Activated CD8-positive, alpha-beta T cell treated with anti-CD3 and anti-CD28 coated beads for 36 hours (primary cell): ENCODE measurements at places on chromosomes 3 and 15. TPM values are rescaled to one million over a fixed set of nuclear protein-coding genes. Genes with fewer than 3 reads are reported as not detected.

ADGRG7 gene
- 24.7 TPM for total RNA-seq

ETV5 gene
- 0.68 TPM for total RNA-seq

GNAT1 gene
- 0.23 TPM for total RNA-seq

EIF5A2 gene
- total RNA-seq: 5.2 TPM

DNA sequence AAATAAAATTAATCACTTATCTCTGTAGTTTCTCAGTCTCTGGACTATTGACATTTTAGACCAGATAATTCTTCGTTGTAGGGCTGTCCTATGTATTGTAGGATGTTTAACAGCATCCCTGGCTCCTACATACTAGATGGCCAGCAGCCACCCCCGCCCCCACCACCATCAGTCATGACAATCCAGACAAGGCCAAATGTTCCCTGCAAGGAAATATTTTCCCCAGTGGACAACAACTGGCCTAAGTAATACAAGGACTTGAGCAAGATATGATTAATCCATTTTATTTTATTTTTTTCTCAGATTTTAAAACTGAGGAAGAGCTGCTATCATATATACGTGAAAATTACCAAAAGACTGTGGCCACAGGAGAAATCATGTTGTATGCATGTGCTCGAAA lies 23.8 kb downstream of the TICRR start:
- no peaks in the 10 kb centered on the region for H3K27me3 ChIP-seq
- DNase-seq: no peak
- H3K4me3 ChIP-seq: no peak overlapping the region
- no peak overlapping the region for H3K27ac ChIP-seq
- H3K36me3 ChIP-seq: peaks cover 53% of the 10 kb centered on the region

- H3K27ac ChIP-seq: no peak overlapping the region
- no peaks in the 10 kb centered on the region for H3K4me1 ChIP-seq
- H3K4me3 ChIP-seq: no peak overlapping the region
- no peaks in the 10 kb centered on the region for H3K36me3 ChIP-seq
- H3K27me3 ChIP-seq: no peaks in the 10 kb centered on the region
Observed at GRCh38 chr3:189458528-189458927, 172.7 kb upstream of the TP63 start.

DNA sequence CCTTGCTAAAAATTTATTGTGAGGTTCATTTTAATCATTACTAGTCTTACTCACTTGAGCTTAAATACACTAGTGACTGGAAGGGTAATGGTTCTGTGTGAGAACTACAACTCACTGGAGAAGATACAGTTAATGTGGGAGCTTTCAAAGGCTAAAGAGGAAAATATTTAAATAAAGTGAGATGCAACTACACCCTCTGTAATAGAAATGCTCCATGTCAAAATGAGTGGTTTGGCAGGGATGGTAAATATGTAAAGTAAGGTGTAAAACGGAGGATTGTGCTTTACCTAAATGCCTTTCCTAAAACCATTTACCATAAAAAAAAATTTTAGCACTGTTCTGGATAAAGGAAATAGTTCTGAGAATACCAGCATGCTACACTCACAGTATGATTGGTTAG lies 15.3 kb downstream of the LRRC57 start:
- no peak for DNase-seq
- H3K4me1 ChIP-seq: no peaks in the 10 kb centered on the region
- no peak overlapping the region for H3K4me3 ChIP-seq
- H3K36me3 ChIP-seq: peaks cover 8% of the 10 kb centered on the region
- no peaks in the 10 kb centered on the region for H3K27me3 ChIP-seq

GRCh38 chr3:197428117-197428801 lies 127.5 kb downstream of the BDH1 start:
- peak overlapping the region; percentile 85 for H3K27ac ChIP-seq
- no peaks in the 10 kb centered on the region for H3K36me3 ChIP-seq
- peak overlapping the region; percentile 60 for H3K4me3 ChIP-seq
- H3K4me1 ChIP-seq: peaks cover 26% of the 10 kb centered on the region

- H3K4me1 ChIP-seq: peaks cover 8% of the 10 kb centered on the region
- no peak overlapping the region for H3K27ac ChIP-seq
- no peak overlapping the region for H3K4me3 ChIP-seq
- peak; percentile 39 for DNase-seq
- no peaks in the 10 kb centered on the region for H3K36me3 ChIP-seq
Observed at GRCh38 chr3:179464323-179465092, 13.2 kb upstream of the GNB4 start.

- H3K27ac ChIP-seq: no peak overlapping the region
- no peaks in the 10 kb centered on the region for H3K36me3 ChIP-seq
- H3K4me1 ChIP-seq: no peaks in the 10 kb centered on the region
- H3K4me3 ChIP-seq: no peak overlapping the region
Observed at GRCh38 chr3:9098716-9099675, 135.7 kb upstream of the RAD18 start.

DNA sequence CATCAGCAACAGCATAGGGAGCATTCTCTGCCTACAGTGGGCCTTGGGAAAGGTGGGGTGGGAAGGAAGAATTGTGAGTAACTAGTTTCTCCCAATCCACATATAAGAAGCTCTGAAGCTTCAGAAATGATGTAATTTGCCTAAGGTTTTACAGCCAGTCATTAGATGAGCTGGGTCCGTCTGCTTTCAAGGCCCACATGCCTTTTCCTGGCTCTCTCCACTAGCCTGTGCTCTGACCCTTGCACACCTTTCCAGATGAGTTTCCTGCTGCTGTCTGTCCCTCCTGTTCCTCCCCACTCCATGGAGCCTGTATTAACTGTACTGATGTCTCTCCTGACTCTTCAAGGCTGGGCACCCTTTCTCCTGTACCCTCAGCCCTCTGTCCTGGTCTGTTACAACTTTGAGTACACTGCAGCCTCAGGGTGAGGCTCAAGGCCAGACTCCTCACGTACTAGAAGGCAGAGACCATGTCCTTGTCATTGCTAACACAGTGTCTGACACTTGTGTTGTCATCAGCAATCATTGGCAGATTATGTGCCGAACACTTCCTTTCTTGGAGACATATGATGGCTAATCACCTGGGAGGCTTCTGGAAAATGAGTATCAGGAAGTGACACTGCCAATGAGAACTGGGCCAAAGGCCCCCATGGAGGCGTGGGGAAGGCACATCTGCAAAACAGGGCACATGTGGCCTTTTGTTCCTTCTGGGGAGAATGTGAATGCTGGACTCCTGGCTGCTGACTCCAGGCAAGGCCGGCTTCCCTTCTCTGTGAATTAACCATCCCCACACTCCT lies 6.6 kb downstream of the TM6SF1 start:
- peaks cover 18% of the 10 kb centered on the region for H3K27me3 ChIP-seq
- no peak overlapping the region for H3K4me3 ChIP-seq
- DNase-seq: no peak
- H3K4me1 ChIP-seq: peaks cover 1% of the 10 kb centered on the region
- no peaks in the 10 kb centered on the region for H3K36me3 ChIP-seq

- H3K4me3 ChIP-seq: no peak overlapping the region
- no peaks in the 10 kb centered on the region for H3K36me3 ChIP-seq
- peaks cover 54% of the 10 kb centered on the region for H3K27me3 ChIP-seq
Observed at GRCh38 chr3:194312186-194312742, 38.9 kb downstream of the CPN2 start.

- DNase-seq: no peak
- H3K36me3 ChIP-seq: peaks cover 7% of the 10 kb centered on the region
- peaks cover 26% of the 10 kb centered on the region for H3K4me1 ChIP-seq
- H3K4me3 ChIP-seq: no peak overlapping the region
- H3K27me3 ChIP-seq: no peaks in the 10 kb centered on the region
Observed at GRCh38 chr3:114587986-114588385, 294.2 kb downstream of the TIGIT start.

DNA sequence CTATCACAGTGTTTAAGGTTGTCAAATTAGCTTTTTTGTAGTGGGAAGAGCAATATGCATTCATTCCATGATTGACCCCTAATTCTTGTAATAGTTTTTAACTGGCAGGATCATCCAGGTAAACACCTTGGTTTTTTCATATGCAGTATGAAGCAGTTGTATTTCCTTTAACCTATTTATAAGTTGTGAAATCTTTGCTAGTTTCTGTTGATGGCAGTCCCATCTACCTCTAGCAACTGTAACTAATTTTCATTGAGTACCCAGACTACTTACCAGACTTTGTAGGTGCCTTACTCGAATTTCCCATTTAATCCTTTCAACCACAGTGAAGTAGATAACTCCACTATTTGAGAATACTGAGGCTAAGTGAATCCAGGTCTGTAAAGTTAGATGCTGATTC lies 6.1 kb downstream of the FXR1 start:
- no peaks in the 10 kb centered on the region for H3K27me3 ChIP-seq
- no peak overlapping the region for H3K27ac ChIP-seq
- H3K36me3 ChIP-seq: peaks cover 64% of the 10 kb centered on the region
- H3K4me3 ChIP-seq: no peak overlapping the region
- peaks cover 69% of the 10 kb centered on the region for H3K4me1 ChIP-seq

DNA sequence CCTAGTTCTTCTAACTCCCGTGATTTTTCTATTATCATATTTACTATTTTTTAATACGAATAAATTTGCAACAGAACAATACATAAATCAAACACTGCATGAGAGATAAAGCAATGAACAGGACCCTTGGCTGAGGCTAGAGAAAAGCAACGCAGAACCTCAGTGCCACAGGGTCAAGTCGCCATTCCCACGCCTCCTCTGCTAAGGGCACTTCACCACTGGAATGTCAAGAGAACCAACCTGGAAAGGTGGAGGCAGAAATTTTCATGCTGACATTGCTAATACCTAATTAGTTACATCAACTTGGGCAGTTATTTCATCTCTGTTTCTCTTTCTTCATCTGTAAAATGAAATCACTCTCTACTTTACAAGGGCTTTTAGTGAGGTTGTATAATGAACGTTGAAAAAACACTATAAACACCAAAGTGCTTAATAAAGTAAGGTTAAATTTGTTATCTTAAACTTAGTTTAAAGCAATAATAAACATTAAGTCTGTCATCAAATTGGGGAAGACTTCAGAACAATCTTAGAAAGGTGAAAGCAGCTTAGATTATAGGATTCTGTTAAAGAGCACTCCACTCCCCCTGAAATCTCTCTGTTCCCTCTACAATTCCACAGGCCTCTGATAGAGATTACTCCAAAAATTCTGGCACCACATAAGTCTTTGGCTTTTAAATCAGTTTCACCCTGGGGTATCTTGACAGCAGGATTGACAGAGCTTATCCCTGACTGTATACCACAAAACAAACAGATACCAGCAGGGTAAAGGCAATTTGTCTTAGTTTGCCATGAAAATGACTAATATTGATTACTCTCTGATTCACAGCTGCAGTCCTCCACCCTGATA lies 41.9 kb downstream of the PLCH1 start:
- H3K36me3 ChIP-seq: no peaks in the 10 kb centered on the region
- no peak overlapping the region for H3K4me3 ChIP-seq
- no peak overlapping the region for H3K27ac ChIP-seq
- H3K4me1 ChIP-seq: no peaks in the 10 kb centered on the region

GRCh38 chr3:31896648-31897433 lies 84.2 kb downstream of the OSBPL10 start:
- DNase-seq: no peak
- no peak overlapping the region for H3K4me3 ChIP-seq
- peaks cover 5% of the 10 kb centered on the region for H3K4me1 ChIP-seq
- H3K27me3 ChIP-seq: peaks cover 8% of the 10 kb centered on the region
- H3K27ac ChIP-seq: no peak overlapping the region

DNA sequence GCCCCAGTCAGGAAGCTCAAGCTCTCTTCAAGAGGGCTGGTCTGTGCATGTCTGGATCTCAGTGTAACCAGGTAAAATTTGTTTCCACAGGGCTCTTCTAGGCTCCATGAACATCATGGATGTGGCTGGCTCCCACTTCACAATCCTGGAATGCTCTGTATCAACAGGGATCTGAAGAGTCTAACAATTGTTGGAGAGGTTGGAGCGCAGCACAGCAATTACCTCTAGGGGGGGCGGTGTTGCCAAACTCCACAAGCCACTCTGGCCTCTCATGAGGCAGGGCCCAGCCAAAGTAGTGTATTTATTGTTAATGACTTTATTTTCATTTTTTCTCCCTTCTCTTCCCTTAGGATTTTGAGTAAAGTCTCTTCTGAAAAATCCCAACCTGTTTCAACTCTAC lies 6.1 kb upstream of the EIF2B5 start:
- no peaks in the 10 kb centered on the region for H3K27me3 ChIP-seq
- H3K4me1 ChIP-seq: peaks cover 7% of the 10 kb centered on the region
- no peaks in the 10 kb centered on the region for H3K36me3 ChIP-seq
- peak; percentile 43 for DNase-seq
- no peak overlapping the region for H3K4me3 ChIP-seq

DNA sequence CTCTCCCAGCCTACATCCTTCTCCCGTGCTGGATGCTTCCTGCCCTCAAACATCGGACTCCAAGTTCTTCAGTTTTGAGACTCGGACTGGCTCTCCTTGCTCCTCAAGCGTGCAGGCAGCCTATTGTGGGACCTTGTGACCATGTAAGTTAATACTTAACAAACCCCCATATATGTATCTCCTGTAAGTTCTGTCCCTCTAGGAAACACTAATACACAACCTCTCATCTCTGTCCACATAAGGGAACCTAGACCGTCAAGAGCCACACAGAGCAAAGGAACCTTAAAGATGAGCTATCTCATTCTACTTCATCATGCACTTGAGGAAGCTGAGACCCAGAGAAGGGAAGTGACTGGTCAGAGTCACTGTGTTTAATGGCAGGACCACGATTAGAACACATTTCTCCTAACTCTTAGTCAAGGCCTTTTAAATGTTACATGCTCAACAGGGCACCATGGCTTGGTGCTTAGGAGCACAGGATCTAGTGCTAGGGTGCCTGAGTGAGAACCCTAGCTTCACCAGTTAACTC lies 50.3 kb downstream of the NPTN start:
- H3K36me3 ChIP-seq: peaks cover 31% of the 10 kb centered on the region
- H3K4me1 ChIP-seq: peaks cover 8% of the 10 kb centered on the region
- H3K4me3 ChIP-seq: no peak overlapping the region
